ENCODE measurements at places on chromosomes 16 and 17.

DNA sequence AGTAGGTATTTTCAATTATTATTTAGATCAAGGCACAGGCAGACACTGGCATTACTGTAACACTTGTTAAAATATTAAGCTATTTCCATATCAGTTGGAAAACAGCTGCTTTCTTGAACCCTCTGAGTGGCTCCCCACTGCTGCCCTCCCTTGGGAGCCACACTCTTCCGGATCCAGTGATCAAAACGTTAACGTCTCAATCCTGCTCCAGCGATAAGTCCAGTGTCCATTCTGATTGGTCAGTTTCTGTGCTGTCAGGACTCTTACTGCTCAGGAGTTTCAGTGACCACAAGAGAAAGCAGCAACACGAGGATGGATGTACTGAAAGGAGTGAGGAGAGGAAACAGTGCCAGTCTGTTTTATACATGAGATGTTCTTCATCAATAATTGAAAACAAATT lies 13.8 kb upstream of the ZKSCAN2 start:
- no peak for DNase-seq

DNA sequence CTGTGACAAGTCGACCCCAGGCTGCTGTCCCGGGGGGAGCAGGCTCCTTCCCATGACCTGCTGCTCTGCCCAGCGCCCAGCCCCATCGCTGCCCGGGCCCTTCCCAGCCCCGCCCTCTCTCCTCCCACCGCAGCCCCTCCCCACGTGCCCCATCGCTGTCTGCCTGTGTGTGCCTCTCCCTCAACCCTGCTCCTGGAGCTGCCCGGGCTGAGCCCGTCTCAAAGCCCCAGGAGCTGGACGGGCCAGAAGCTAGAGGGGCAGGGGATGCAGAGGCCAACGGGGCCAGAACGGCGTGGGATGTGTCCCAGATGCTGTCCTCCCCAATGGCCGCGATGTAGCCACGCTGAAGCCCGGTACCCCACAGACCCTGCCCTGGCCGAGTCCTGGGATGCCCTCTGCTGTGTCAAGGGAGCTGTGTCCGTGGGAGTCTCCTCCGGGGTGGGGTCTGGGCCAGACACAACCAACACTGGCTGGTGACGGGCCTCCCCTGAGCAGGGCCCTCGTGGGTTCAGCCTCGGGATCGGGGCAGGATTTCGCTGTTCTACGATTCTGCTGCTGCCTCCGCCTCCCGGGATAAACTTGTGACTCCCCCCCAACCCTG lies 118.2 kb upstream of the ZNF750 start:
- no peak for DNase-seq

GRCh38 chr17:35898283-35899070 lies 18.3 kb upstream of the CCL5 start:
- peak; percentile 55 for DNase-seq

DNA sequence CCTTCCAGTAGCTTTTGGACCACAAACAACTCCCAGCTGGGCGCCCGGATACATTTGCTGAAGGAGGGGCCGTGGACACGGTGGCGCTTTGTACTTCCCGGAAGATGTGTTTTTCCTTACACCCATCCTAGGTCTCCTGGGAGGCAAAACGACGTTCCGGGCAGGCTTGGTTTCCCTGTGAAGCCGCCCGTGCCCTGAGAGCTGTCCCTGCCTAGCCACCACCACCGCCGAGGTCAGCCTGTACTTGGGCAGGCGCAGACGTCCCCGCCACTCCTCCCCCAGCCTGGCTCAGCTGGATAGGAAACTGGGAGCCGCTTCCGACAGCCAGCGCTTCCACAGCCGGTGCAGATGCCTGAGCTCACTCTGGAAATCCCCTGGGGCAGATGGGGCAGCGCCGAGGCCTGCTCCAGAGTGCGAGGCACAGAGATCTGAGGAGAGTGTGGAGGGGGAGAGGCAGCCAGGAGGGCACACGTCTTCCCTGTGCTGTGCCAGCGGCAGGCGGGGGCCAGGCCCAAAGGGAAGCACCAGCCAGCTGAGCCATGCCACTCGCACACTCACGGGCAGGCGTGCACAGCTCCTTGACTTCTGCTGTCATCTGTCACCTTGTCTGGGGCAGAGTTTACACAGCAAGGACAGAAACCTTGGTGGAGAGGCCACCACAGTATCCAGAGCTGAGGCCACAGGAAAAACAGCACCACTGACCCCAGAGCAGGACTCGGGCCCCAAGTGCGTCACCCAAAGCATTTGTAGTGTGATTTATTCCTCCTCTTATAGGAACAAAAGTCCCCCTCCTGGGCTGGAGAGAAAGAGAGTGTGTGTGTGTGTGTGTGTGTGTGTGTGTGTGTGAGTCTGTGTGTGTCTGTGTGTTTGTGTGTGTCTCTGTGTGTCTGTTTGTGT lies 3.0 kb downstream of the RHBDF2 start:
- DNase-seq, result no peak

DNA sequence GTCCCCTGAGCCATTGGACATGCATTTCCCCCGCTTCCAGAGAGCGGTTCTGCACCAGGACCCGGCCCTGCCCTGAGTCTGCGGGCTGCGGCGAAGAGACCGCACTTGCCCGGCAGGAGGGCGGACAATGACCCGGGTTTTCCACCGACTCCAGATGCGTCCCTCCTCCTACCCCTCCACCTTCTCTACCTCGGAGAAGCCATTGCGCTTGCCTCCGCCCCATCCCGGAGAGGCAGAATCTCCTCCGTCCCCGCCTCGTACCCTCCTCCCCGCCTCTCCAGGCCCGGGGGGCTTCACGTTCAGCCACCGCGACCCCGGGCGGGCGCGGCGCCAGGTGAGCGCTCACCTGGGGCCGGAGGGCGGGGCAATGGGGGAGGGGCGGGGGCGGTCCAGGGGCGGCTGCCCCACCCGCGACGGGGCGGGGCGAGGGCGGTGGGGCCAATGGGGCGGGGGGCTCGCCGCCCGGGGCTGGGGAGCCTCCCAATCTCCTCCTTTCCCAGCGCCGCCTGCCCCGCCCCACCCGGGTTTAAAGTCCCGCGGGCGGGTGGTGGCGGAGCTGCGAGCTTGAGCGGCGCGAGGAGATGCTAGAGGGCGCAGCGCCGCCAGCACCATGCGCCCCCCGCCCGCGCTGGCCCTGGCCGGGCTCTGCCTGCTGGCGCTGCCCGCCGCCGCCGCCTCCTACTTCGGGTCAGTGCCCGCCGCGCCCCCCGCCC lies at the start of gene WNT9B:
Gene WNT9B, plus strand, starts transcription at position 555 of the 713 bp plus-strand sequence. Its CDS starts 56 bp downstream, at position 611.
- DNase-seq, result peak; percentile 86

DNA sequence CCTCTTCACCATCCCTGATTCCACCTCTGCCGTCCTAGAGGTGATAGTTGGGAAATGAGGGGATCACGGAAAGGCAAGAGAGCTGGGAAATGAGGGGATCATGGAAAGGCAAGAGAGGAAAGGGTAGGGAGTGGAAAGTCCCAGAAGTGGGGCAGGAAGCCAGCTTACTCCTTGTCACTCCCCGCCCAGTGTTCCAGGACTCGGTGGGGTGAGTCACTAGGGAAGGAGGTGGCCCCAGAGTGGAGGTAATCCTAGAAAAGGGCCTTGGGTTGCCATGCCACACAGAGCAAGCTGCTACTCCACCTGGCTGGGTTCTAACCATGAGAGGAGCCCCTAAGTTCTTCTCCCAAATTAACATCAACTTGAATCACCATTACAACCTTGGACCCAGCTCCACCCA lies 14.8 kb downstream of the ALOXE3 start:
- no peak for DNase-seq

DNA sequence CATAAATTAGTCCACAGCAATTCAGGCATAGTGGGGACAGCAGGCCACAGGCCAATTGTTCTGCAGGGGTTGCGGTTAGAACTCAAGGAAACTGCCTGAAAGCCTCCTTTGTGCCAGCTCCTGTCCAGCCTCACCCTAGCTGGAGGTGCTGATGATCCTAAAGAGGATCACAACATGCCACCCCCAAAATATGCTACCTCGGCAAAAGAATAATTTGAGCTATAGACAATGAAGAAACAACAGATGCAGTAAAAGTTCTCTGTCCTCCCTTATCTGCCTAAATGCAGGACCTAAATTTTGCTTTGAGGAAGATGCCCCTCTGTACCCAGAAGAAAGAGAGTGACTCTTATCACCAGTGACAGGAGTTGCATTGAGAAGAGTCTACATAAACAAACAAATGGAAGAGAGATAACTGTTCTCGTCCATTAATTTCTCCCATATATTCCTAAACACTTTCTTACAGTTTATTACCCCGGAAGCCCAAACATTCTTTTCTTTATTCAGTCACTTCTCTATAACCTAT lies 14.7 kb downstream of the ALOX15 start:
- no peak for DNase-seq

GRCh38 chr16:64425381-64425780 lies 696.5 kb downstream of the CDH11 start:
- no peak for DNase-seq

GRCh38 chr16:2585651-2586081 lies 47.8 kb downstream of the PDPK1 start:
- DNase-seq, result no peak

DNA sequence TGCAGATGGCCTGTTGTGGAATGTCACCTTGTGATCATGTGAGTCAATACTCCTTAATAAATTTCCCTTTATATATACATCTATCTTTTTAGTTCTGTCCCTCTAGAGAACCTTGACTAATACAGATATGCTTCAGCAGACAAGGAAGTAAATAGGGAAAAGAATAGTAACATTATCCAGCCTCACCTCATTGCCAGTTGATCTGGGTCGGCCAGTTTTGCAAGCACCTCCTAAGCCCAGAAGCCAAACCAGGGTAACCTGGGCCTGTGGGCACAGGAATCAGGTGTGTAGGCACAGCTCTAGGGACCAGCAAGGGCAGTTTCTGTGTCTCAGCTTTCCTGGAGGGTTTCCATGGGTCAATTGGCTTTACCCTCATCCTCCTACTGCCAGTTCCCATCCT lies 11.9 kb upstream of the CCL17 start:
- DNase-seq, result no peak

DNA sequence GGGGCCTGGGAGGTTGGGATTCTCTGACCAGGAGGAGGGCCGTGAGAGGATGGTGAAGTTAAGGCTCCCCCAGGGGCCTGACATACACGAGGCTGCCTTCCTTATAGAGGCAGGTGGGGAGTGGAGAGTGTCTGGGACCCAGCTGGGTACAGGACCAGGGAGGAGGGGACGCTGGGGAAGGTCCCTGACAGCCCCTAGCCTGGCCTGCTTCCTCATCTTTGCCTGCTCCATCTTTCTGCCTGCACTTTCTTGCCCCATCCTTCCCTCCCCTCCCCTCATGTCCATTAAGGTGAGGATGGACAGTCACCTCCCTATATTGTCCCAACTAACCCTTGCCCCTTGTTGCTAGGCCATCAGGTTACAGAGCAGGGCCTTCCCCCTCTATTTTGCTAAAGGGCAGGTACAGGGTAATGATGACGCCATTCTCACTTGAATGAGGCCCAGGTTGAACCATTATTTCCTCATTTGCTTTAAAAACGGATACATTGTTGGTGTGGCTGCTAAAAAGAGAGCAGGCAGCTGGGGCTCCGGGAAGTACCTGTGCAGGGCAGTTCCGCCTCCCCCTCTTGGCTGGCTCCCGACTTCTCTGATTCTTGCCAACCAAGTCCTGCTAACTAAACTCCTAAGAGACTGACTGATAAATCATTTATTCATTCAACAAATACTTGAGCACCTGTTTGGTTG lies 1.3 kb downstream of the C17orf99 start:
- no peak for DNase-seq

DNA sequence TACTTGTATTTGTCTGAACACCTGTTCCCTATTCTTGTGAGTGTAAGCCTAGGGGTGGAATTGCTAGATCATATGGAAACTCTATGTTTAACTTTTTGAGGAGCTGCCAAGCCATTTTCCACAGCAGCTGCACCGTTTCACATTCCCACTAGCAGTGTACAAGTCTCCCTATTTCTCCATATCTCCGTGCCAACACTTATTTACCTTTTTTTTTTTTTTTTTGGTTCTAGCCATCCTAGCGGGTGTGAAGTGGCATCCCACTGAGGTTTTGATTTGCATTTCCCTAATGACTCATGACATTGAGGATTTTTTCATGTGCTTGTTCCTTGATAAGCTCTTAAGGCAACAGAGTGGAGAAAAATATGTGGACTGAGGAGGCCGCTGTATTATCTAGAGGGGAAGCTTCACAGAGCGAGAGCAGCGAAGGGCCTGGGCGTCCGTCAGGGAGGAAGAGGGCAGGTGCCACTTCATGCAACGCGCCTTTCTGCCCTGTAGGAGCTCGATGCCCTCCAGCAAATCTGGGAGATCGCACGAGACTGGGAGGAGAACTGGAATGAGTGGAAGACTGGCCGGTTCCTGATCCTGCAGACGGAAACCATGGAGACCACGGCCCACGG lies 50.0 kb downstream of the DNAH2 start:
- peak; percentile 69 for DNase-seq

- no peak for DNase-seq
These were observed 1.4 kb upstream of the STH start for GRCh38 chr17:45997624-45998023.

DNA sequence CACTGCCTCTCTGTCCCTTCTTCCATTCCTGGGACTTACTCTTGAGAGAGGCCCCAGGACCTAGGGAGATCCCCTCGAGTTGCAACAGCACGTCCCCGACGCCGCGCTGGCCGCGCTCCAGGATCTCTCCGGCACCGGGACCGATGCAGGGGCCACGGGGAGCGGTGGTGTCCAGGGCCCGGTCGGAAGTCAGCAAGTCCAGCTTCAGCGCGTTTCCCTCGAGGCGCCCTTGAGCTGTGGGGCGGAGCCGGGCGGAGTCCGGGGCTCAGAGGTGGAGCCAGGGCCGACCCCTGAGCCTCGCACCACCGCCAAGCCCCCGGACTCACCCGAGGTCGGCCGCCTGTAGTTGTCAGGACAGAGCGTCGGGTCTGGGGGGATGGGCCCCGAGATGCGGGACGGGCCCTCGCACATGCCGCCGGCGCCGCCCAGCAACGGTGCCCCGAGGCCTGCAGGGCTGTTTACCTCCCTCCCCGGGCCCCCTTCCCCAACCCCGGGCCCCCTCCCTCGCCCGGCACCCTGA lies 458 bp downstream of the ENKD1 start:
- no peak for DNase-seq

DNA sequence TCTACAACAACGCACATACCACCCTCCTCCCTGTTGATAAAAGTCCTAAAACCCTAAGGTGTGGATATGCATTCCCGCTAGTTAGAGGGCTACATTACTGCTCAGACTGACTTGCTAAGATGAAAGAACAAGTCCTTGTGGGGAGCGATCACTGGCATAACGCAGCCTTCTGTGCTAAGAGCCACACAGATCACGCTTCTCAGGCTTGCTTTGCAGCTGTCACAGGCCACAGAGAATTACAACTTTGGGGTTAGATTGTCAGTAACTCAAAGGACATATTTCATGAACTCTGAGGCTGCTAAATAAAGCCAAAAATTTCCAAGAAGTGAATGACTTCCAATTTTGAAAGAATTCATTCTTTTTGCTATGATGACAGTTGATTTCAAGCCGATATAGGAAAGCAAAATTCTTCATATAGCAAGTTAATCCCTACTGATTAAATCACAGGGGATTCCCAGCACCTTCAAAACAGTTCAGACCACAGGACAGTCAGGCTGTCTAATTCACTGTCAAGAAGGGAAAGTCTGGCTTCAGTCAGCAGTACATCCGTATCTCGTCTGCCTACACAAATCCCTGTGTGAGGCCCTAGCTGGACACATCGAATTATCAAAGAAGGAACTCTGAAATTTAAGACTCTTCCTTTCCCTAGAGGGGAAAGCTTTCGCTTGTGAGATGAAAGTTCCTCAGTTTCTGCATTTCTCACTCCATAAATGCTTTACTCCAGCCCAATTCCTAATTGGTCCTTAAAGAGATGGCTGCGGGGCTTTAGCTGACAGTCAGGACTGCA lies 107.1 kb downstream of the VPS53 start:
- DNase-seq, result no peak
